ENCODE measurements at places on chromosomes 7 and 10.

DNA sequence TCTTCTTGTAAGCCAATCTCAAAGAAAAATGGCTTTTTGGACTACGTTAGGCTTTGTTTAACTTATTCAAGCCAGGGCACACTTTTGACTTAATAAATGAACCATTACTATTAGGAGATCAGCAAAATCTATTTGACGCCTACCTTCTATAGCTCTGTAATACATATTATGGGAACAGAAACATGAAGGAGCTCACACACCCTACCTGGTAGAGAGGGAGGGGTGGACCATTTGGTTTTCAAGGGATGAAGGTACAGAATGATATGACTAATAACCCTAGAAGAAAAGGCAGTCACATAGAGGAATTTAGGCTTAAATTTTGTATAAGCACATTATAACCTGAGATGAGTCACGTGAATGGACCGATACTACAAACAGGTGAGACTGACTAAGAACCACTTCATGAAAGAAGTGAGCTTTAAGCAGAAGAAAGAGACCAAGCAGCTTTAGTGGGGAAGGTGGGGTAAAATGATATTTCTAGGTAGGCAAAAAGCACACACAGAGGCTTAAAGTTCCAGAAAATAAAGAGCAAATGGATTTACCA, 106.8 kb upstream of the CTTNBP2 start:
- no peak for DNase-seq

GRCh38 chr10:96714031-96714590, 6.2 kb downstream of the PIK3AP1 start:
- DNase-seq = no peak

- DNase-seq = no peak
These were observed 61.0 kb upstream of the AOAH start for GRCh38 chr7:36784991-36785940.

- DNase-seq = peak; percentile 99
These were observed 11.7 kb downstream of the CPA5 start for GRCh38 chr7:130356121-130356875.

DNA sequence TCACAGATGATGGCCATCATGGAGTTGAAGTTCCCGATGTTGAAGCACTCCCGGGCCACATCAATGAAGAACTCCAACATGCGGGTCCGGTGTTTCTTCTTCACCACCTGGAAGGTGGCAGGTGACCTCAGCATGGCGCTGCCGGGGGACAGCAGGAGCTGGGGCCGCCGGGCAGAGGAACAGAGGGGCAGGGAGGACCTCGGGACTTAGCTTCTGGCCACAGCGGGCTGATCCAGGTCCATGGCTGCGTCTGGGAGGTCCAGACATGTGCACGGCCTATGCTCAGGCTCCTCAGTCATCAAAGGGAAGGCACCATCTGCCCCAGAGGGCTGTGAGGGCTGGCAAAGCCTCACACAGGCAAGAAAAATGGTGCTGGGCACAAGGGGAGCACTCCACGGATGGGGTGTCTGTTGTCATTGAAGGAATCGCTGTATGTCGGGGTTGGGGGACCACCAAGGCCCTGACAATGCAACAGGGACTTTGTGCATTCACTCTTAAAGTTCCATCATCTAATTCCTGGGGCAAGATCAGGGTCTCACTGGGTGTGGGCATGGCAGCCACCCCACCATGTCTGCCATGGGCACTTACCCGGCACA, 60.9 kb downstream of the CSGALNACT2 start:
- DNase-seq = no peak

GRCh38 chr10:47196691-47197090, 103.3 kb upstream of the GDF10 start:
- no peak for DNase-seq

GRCh38 chr10:128296253-128297007, 170.2 kb upstream of the MKI67 start:
- no peak for DNase-seq

DNA sequence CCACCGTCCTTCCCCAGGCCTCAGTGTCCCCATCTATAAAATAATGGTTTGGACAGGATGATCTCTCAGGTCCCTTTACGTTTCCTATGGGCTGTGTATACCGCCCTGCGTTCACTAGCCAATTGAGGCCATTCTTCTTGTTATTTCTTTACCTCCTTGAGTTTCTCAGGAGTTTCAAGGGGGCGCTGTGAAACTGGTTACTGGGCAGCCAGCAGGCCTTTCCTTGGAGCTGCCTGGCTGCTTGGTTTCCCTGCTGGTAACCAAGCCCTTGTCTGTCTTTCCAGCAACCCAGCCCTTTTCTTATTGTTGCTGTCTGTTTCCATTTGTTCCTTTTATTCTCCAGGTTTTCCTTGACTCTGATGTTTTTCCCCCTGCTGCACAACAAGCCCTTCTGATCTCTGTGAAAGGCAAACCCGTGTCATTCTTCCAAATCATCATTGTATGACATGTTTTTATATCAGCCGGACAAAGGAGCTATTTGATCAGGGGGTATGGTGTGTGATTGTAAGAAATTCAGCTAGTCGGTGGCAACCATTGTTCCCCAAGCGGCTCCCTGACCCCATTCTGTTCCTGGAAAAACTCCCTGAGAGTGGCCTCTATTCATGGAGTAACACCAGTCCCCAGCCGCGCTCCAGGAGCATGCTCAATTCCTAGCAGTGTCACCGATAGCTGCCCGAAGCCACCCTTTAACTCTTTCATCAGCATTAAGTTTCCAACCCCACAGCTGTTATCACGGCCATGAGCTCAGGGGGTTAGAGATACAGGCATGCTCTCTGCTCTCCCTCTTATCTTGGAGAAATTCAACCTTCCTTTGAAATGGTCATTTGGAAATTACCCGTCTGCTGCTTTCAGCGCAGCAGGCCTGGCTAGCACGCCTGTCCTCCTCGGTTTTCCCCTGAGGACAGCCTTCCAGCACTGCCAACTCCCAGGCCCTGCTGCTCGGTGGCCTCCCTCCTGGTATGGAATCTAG, 26.6 kb downstream of the FGF8 start:
- DNase-seq = no peak

DNA sequence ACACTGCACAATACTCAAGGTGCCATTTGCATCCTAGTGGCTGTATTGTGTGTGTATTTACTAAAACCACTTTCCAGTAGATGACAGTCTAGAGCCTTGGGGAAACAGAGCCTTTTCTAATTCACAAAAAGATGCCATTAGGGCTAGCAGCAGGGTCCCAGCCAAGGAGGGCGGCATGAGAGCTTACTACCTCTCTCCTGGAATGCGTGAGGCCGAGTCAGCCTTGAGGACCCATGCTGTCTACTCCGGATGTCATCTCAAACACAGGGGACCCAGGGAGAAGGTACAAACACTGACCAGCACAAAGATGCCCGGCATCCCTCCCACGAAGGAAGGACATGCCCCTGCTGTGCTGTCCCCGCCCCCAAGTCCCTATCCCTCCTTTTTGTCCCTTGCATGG, 65.5 kb downstream of the CYCS start:
- DNase-seq = no peak

GRCh38 chr10:73910764-73911552, at the start of gene PLAU:
PLAU (plus strand) TSS chr10:73911132; CDS start chr10:73911556, 424 bp downstream.
- no peak for DNase-seq

GRCh38 chr7:139701908-139702307, 75.9 kb downstream of the HIPK2 start:
- no peak for DNase-seq

DNA sequence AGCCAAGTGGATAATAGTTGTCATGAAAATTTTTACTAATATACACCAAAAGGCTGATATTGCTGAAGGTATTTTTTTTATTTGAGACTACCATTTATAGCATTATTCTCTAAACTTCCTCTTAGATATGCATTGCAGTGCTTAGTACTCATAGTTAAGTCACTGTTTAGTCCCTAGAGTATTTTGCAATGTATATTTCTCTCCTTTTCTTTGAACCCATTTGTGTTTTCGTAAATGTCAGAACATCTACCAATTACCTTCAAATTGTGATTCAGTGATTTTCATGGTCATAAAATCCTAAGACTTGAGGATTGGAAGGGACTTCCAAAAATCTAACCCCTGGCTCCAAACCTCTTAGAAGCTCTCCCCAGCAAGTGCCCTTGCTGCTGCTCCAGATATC, 21.5 kb upstream of the CYP26C1 start:
- no peak for DNase-seq

DNA sequence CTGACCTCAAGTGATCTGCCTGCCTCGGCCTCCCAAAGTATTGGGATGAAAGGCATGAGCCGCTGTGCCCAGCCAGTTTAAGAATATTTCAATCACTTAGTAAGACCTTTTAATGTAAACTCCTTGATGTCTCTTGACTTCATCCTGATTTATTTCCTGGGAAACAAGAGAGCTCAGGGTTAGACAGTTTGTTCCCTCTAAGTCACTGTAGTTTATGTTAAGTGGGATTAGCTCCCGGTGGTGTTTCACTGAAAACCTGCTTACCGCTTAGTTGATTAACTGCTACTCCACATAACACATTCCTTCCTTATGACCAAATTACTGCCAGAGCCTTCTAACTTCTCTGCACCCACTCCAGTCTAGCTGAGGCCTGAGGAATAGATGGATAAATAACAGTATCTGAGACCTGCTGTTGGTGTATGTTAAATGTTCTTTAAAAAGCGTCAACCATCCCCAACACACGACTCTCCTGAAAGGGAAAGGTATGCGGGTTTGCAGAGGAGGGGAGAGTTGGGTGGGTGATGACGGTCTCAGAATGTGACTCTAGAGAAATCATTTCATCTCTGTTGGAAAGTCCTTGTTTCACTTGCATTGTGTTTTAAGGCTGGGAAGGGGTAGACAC, 48.7 kb downstream of the CREB3L2 start:
- DNase-seq = peak; percentile 60

DNA sequence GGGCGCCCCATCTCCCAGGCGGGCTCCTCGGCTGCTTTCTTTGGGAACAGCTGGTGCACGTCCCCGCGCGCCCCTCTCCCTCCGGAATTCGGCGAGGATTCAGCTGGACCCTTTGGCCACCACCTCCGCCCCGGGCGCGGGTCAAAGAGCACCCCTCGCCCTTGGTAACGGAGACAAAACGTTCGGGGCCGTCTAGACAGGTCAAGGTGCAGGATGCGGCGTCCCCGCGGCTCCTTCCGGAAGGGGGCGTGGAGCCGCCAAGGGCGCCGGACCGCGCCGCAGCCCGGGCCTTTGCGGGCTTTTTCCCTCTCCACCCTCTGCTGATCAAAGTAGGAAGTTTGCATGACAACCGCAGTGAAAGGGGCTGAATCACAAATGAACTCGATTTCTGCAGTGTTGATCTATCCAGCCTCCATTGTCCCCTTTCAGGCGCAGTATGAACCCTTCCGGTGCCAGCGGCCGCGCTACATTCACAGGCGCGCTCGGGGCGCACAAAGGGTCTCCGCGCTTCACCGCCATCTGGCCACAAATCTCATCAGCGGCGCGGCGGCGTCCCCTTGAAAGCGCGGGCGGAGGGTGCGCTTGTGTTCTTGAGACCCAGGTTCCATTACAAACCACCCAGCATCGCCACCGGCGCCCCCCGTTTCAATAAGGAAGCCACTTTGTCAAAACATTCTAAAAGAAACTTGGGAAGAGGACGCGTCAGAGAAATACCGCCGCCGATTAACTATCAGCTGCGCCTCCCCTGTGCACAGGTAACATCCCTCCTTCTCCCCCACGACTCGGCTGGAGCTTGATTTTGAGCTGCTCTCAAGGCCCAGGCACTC, 36.4 kb downstream of the CNPY1 start:
- DNase-seq = no peak

- DNase-seq = no peak
These were observed 9.6 kb downstream of the TPK1 start for GRCh38 chr7:144826208-144826607.
